NCI-H2171 treated with DMSO at 0.1 percent for 48 hours (cell line): ENCODE measurements at places on chromosomes 1 and 21.

- DNase-seq: peak; percentile 40
Observed at GRCh38 chr1:155083865-155084721, 5.5 kb downstream of the EFNA3 start.

- no peak for DNase-seq
Observed at GRCh38 chr1:1427106-1427819, 6.2 kb upstream of the ANKRD65 start.

DNA sequence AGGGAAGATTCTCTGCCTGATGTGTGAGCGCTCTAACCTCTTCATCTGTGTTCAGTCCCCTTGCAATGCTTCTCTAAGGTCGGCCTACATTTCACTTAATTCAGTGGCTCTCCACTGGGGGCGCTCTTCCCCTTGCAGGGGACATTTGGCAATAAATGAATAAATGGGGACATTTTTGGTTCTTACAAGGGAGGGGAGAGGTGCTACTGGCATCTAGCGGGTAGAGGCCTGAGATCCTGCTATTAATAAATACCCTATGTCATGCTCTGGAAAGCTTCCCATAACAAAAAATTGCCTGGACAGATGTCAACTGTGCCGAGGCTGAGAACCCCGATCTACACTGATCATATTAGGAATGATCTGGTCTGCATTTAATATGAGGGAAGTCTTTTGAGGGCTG lies 25.9 kb upstream of the DNAJC11 start:
- DNase-seq: peak; percentile 37

DNA sequence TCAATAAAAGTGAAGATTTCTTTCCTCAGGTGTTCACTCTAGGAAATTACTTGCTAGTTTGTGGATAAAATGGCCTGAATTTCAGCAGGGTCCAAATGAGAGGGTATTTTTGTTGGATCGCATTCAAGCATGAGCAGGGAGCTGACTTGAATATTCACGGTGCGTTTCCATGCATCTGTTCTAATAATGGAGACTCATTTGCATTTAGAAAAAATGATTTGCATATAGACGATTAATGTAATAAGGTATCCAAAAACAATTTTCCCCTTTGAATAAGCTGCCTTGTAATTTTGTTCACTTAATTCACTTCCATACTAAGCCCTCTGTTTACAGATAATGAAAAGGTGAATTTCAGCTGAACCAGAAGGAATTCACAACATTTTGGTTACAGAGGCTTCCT lies 130.9 kb upstream of the AJAP1 start:
- DNase-seq: no peak

- no peak for DNase-seq
Observed at GRCh38 chr1:53532377-53532776, 73.2 kb downstream of the DMRTB1 start.

DNA sequence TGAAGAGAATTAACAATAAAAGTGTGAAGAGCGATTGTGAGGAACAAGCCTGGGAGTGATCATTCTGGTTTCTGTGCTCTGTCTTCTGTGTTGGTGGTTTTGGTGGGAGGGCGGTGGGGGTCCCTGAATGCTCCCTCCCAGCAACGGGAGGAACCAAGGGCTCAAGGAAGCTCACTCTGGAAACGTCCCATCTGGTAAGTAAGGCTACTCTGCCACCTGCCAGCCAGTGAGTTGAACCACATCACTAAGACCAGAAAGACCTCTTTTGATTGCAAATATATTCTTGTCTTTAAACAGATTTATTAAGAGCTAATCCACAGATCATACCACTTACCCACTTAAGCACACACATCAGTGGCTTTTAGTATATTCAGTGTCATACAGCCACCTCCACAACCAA lies 125.0 kb downstream of the PRDM2 start:
- DNase-seq: no peak

- no peak for DNase-seq
Observed at GRCh38 chr1:41213341-41213740, 28.8 kb downstream of the SCMH1 start.

DNA sequence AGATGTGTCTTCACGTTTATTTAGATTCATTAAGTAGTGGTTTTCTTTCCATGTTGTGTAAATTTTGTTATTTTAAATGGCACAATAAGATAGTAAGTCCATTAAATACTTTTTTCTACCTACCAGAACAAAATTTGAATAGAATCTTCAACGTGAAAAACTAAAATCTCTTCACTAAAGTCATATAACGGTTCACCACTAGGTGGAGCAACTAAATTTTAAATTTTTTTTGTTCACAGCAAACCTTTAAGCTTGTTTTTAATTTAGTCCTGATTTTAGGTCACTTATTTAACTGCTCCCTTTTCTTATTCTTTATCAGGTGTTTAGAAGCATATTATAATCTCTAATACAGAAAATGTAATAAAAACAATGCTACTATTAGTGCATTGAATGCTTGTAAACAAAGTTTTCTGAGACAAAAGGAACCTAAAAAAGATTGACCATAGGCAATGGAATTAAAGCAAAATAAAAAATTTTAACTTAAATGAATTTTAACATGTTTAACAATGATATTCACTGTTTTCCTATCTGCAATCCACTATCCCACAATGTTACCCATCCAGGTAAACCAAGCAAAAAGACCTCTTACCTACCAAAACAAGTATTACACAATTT lies 28.3 kb upstream of the PKN2 start:
- peak; percentile 19 for DNase-seq

DNA sequence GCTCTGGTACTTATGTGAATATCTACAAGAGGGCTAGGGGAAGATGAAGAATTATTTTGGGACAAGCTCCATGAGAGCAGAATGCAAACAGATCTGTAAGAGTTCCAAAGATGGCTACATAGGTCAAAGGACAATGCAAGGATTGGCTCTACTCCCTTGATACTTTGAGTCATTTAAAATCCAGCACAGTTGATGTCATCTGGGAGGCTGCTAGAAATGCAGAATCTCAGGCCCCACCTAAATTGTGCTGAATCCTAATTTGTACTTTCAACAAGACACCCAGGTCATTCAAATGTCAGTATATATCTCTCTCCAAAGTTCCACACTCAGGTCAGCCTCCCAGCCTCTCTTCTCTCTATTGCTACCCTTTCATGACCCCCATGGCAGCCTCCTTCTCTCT lies 23.7 kb upstream of the TADA1 start:
- DNase-seq: no peak

GRCh38 chr1:109906160-109906838 lies 4.3 kb upstream of the CSF1 start:
- DNase-seq: no peak

DNA sequence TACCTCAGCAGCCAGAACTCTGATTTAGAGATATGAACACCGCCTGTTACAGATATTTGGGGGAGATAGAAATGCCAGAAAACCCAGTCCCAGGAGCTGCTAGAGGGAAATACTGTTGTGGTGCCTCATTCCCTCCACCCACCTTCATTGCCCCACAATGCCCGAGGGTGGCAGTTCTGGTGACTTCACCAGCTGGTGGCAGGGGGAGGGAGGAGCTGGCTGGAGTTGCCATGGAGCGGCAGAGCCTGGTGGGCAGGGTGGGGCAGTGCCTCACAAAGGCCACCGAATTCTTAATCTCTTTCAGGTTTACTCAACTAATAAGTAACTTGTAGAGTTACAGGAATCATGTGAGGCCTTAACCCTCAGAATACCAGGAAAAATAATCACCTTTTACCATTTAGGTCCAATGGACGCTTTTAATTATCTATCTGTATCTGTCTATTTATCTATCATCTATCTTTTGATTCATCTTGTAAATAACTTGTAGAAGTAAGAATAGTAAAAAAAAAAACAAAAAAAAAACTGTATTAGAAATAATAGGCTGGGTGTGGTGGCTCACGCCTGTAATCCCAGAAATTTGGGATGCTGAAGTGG lies 11.7 kb upstream of the S100A11 start:
- DNase-seq: peak; percentile 61

DNA sequence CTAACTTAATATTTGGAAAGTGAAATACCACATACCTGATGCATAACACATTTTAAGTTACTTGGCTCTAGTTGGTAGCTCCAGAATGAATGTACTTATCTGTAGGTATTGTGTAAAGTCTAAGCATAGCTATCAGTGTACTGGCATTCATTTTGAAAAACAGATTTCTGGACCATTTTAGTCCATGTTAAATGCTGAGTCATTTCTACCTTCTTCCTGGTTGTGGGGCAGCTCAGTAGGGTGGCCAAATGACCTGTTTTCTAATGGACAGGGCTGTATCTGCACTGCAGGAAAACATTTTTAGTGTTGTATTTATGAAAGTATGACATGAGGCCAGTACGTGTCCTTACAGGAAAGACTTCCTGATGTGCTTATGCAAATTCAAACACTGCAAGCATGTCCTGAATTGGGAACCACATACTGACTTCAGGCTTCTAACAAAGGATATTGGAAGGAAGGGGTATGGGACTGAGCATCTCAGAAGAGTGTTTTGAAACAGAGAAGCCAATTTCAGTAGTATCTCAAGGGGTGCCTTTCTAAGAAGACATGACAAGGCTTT lies 300.3 kb upstream of the B3GALT2 start:
- no peak for DNase-seq

DNA sequence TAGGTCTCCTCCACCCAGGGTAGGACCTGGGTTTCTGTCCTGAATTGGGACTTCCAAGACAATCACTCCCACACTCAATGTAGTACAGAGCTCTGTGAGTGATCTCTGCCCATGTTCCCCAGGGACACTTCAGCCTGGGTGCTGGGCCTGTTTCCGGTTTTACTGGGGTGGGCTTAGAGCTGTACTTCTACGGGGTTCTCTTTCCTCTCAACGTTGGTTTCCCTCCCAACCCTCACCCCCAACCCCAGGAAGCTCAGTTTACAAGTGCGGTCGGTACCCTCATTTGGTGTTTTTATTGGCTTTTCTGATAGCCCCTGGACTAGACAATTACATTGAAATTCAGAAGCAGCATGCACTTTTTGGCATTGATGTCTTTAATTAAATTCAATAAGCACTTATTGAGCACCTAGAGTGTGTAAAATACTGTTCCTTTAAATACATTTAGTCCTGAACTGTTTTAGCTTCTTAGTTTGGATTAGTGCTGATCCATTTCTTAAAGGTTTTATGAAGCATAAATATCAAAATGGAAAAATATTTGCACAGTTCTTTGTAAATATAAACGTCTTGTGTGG lies 542 bp upstream of the XPR1 start:
- no peak for DNase-seq

GRCh38 chr1:199762572-199762971 lies 264.9 kb upstream of the NR5A2 start:
- DNase-seq: no peak

DNA sequence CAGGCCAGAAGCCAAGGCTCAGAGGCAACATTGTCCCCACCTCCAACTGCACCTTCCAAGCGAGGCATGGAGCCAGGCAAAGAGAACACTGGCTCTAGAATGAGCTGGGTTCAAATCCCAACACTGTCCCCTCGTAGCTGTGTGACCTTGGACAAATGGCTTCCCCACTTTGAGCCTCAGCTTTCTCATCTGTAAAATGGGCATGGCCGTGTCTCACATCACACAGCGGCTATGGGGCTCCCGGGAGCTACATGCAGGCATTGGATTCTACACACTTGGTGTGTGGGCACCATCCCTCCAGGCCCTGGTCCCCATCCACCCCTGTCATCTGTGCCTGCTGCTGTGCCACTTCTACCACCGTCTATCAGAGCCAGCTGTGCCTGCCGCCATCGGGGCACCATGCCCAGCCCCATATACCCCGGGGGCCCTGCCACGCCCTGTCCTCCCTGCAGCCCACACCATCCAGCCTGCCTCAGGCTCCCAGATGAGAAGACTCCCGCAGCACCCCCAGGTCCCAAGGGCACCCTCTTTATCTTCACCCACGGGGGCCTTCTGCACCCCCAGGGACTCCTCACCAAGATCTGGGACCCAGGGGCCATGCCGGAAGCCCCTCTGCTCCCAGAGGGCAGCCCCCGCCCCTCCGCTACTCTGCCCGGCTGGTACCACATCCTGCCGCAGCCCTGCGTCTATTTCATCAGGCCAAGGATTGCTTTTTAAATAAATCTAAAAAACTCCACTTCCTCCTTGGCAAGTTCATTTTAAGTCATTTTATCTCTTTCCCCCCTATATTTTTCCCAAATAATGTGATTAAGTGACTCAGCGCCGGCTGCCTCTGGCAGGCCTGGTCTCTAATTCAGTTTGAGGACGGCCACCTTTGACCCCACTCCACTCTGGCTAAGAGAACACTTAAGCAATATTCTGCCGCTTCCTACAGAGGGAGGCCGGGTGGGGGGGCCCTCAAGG lies 107.8 kb upstream of the TARDBP start:
- DNase-seq: no peak

GRCh38 chr1:65994223-65994622 lies 201.5 kb downstream of the PDE4B start:
- no peak for DNase-seq

DNA sequence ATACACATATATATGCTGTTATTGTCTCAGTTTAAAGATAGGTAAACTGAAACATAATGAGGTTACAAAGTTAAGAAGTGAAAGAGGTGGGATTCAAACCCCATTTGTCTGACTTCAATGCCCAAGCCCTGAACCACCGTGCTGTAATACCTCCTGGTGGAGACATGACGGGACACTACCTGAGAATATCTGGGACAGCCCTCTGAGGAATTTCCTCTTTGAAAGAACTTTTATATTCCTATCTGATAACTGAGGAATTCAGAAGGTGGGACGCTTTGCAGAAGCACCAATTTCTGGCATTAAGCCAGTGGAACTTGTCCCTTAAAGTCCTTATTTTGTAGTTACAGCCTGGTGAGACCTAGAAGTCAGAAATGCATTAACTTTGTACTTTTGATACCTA lies 32.1 kb upstream of the FASLG start:
- DNase-seq: no peak

- DNase-seq: peak; percentile 56
Observed at GRCh38 chr1:150513351-150513791, 2.2 kb upstream of the FALEC start.

GRCh38 chr1:228997721-228998144 lies 262.5 kb downstream of the RHOU start:
- DNase-seq: no peak

DNA sequence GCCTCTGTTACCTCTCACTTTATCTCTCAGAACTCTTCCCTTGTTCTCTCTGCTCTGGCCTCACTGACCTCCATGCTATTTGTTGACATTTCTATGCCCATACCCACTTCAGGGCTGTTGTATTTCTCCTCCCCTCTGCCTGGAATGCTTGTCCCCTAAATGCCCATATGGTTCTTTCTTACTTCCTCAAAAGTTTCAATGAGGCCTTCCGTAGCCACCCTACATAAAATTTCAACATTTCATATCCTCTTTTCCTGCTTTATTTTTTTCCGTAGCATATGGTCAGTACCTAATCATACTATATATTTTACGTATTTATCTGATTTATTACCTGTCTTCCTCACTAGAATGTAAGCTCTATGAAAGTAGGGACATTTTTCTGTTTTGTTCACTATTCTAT lies 47.1 kb upstream of the ZYG11A start:
- no peak for DNase-seq
